ENCODE measurements at places on chromosomes 16 and 17.

DNA sequence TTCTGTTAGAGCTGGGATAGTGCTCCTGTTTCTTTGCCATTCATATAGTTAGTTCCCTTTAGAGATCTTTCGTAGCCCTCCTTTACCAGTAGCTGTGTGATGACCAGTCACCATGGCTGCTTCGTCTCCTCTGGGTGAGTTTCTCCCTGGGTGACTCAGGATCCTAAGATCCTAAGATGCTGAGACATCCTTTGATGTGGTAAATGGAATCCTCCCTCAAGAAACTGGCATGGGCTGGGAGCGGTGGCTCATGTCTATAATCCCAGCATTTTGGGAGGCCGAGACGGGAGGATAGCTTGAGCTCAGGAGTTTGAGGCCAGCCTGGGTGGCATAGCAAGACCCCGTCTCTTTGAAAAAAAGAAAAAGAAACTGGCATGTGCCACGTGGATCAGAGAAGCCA is 5.9 kb downstream of the PHAF1 start:
- DNase-seq, result no peak

GRCh38 chr16:24445216-24445615 is 94.2 kb upstream of the RBBP6 start:
- DNase-seq, result no peak

DNA sequence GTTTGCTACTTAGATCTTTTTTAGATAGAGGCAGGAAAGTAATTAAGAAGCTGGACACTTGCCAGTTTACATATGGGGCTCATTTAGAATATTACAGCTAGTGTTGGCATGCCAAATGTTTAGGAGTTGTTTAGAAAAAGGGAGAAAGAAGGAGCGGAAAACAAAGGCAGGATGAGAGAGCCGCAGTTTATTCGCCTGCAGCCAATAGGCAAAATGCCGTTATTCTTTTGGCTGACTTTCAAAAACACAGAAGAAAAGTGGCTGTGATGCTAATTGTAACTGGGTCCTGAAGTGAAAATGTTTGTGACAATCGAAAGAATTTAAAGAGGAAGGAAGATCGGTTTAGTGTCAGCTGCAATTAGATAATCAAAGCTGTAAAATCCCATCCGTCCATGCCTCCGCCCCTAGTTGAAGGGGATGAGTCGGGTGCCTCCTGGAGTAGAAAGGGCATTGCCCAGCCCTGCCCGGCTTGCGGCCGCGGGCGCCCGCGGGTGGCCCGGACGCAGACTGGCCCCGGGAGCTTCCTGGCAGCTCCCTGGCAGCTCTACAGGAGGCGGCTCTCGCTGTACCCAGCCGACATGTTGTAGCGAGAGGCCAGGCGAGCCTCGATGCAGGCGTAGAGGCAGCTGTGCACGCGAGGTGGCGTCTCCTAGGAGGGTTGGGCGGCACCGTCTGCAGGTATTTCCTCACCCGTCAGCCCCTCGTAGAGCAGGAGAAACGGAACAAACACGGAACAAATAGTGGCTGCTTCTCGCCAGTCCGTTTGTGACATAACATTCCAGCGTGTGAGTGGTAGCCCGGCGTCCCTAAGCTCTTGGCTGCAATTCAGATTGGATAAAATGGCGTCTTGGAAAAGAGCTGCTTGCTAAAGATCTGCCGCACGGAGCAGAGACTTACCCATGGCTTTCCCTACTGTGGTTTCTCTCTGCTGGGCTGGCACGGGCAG is 82.2 kb downstream of the TNRC6C start:
- DNase-seq, result peak; percentile 28

- DNase-seq, result no peak
These were observed 30.3 kb upstream of the ADORA2B start for GRCh38 chr17:15914400-15915170.

GRCh38 chr17:76493505-76494167 is 7.6 kb downstream of the RHBDF2 start:
- no peak for DNase-seq

DNA sequence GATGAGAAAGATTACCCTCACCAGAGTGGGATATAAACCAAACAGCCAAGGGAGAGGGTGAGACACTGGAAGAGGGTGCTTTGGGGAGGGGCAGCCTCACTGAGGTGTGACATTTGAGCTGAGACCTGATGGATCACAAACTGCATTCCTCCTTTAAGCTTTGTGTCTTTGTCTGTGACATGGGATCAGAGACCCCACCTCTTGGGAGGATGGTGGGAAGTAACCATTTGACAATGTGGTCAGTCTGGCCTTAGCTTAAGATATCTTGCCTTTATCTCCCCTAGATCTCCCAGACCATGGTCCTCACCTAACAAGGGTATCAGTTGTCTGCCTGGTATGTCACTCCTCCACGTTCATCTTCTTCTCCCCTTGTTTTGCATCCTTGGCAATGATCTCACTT is 163.4 kb downstream of the SHISA9 start:
- no peak for DNase-seq

DNA sequence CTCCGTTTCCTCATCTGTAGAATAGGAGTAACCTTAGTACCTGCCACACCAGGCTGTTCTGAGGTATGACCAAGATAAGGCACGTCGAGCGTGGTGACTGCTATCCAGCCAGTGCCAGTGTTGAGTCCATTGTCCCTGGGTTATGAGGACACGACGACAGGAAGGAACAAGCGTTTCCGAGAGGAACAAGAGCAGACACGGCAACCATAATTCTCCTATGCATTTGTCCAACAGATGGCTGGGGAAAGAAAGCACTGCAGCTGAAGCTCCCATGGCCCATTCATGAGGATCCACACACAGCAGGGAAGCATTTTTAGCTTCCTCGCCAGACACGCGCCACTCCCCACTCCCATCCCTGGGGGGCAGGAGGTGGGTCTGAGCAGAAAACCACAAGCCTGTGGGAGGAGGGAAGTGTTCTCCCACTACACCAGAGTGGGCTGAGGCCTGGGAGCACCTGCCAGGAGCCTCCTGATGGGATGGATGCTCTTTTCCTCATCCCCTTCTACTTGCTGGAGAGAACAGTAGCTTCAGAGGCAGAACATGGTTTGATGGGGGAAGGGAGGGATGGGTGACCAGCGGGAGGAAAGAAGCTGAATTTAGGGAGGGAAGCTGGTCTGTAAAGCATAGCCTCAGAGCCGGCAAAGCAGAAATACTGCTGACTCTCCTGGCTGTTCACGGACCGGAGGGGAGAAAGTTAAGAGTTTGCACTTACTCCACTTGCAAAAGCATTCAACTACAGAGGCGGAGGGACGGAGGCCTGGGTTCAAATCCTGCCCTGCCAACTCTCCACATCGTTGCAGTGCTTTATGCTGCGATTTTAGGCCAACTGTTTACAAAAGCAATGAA is 2.7 kb downstream of the COTL1 start:
- no peak for DNase-seq

- no peak for DNase-seq
These were observed 7.7 kb upstream of the KRTAP17-1 start for GRCh38 chr17:41322903-41323895.

DNA sequence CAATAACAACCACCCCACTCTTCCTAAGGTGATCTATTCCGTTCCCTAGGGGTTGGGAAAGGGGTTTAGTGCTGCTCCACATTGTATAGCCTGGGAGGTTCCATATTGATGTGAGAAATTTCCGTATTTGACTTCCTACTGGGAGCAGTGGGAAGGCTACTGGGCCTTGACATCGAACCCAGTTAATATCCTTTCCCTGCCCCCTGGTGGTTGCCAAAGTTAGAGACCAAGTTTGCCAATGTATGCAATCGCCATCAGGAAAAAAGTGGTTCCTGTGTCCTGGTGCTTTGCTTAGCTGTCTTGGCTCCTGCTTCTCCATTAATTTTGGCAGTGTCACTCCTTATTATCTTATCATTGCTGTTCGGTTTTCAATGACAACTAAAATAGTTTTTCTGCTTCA is 914.9 kb downstream of the KCNJ2 start:
- no peak for DNase-seq

- no peak for DNase-seq
These were observed 2.3 kb downstream of the CCL1 start for GRCh38 chr17:34360601-34361270.

DNA sequence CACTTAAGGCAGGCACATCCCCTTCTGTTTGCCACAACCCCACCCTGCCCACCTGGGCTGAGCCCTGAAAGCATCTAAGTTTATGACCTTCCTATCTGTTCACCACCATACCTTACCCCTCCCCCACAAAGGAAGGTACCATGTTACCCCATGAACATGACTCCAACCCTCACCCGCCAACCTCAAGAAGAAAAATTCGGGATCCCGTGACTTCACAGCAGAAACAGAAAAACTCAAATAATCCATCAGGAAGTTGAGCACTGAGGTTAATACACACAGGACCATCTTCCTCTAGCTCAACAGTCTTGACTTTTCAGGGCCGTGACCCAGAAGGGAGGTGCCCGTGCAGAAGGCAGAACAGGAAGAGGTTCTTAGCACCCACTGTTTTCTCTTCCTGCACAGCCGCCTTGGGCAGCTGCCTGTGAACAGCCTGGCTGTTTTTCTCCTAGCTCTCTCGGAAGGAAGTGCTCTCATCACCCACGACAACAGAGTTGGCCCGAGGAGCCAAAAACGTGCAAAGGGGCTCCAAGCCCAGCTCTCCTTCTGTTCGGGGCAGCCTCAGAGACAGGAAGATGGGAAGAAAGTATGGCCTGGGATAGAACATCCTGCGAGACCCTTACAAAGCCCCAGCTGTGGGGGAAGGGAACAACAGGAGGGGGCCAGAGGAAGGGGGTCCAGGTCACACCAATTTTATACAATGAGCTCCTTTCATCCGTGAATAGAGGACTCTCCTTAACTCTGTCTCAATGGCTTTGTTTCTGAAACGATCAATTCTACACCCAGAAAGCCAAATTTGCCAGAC is 101.1 kb downstream of the XYLT1 start:
- peak; percentile 89 for DNase-seq

DNA sequence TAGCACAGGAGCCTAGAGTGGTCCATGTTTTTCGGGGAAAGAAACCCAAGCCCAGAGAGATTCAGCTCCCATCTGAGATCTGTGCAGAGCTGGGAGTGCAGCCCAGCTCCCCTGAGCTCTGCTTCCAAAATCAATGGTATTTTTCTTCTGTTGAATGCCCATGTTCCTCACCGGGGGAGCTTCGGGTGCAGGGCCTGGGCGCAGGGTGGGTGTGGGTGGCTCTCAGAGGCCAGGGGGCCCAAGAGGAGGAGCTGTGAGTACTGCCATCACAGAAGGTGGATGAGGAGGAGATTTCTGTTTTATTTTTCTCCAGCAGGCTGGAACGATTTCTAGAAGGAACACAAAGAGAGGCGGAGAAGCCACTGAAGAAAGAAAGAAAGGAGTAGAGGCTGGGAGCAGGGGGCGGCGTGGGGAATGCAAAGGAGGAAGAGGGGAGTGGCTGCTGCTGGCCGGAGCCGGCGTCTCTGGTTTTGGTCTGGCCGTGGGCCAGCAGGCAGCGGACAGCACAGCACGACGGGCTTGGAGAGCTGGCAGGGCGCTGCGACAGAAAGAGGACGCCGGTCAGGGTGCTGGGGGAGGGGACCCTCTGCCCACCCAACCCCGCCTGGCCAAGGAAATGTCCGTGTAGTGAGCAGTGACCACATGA is 76.2 kb upstream of the KSR1 start:
- DNase-seq, result no peak

GRCh38 chr17:613725-614124 is 100.9 kb downstream of the VPS53 start:
- no peak for DNase-seq

DNA sequence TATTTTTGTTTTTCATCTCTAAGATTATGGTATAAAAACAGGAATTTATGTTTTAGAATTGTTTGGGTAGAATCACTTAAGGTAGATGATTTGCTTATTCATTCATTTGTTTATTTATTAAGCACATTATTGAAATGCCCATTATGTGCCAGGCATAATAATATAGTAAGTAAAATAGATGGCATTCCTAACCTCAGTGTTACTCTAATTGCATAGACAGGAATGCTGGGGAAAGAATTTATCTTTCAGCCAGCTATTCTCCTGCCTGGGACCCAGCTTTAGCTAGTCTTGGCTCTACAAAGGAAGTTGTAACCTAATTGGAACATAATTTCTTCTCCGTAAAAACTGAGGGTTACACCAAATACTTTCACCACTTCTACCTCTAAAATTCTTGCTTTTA is 44.6 kb downstream of the NFAT5 start:
- no peak for DNase-seq

- no peak for DNase-seq
These were observed 1.8 kb upstream of the TPPP3 start for GRCh38 chr16:67395105-67395457.

DNA sequence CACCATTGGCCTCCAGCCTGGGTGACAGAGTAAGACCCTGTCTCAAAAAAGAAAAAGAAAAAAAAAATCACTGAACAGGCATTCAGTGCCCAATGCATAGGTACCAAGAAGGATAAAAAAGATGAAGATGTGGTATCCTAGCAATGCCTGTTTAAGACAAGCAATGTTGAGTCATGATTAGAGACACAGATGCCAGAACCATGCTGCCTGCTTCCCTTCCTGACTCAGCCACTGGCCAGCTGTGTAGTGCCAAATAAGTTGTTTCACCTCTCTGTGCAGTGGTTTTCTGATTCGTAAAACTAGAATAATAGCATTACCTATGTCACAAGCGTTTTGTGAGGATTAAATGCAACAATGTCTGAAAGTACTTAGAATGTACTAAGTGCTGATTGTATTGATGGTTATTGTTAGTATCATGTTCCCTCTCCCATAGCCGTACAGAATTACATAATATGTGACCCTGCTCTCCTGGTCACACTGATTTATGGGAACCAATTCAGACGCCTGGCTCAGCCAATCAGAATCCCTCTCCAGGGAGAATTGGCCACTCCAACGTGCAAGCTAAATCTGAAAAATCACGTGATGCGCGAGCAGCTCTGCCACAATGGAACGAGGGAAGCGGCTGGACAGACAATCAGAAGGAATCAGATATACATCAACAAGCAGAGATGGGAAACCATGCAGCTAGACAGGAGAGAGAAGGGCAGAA is 241.9 kb downstream of the SLC39A11 start:
- no peak for DNase-seq

- no peak for DNase-seq
These were observed 74.2 kb downstream of the HAPSTR1 start for GRCh38 chr16:9165681-9166080.

GRCh38 chr17:57599271-57600045 is 145.6 kb downstream of the CCDC182 start:
- peak; percentile 40 for DNase-seq

DNA sequence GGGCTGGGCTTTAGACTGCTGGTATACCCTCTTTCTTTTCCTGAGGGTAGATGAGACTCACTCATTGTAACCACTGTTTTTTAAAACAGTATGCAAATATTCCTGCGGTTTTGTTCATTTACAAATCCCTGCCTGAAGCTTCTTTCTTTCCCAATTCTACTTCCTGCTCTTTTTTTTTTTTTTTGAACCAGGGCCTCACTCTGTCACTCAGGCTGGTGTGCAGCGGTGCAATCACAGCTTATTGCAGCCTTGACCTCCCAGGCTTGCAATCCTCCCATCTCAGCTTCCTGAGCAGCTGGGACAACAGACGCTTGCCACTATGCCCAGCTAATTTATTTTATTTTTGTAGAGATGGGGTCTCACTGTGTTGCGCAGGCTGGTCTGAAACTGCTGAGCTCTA is 8.0 kb upstream of the SULT1A1 start:
- DNase-seq, result no peak

All from CD4-positive, alpha-beta T cell treated with Interleukin-6 at 100 ng/mL for 8 hours (primary cell).